NCI-H748 treated with DMSO at 0.1 percent for 48 hours (cell line): ENCODE measurements at places on chromosomes 16 and 17.

DNA sequence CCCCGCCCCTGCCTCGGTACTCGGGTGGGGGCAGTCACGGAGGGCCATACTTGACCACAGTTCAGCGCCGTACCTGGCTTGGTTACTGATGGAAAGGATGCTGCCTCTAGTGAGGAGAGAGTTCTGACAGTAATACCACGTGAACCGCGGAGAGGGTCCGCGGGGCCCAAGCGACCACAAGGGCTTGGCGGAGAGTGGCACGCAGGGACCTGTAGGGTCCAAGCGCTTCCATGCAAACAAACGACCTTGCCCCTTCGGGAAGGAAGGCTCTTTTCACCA lies 9.2 kb downstream of the KDM6B start:
- peak; percentile 57 for DNase-seq

- DNase-seq = no peak
Observed at GRCh38 chr16:15031586-15031985, 24.3 kb downstream of the NTAN1 start.

DNA sequence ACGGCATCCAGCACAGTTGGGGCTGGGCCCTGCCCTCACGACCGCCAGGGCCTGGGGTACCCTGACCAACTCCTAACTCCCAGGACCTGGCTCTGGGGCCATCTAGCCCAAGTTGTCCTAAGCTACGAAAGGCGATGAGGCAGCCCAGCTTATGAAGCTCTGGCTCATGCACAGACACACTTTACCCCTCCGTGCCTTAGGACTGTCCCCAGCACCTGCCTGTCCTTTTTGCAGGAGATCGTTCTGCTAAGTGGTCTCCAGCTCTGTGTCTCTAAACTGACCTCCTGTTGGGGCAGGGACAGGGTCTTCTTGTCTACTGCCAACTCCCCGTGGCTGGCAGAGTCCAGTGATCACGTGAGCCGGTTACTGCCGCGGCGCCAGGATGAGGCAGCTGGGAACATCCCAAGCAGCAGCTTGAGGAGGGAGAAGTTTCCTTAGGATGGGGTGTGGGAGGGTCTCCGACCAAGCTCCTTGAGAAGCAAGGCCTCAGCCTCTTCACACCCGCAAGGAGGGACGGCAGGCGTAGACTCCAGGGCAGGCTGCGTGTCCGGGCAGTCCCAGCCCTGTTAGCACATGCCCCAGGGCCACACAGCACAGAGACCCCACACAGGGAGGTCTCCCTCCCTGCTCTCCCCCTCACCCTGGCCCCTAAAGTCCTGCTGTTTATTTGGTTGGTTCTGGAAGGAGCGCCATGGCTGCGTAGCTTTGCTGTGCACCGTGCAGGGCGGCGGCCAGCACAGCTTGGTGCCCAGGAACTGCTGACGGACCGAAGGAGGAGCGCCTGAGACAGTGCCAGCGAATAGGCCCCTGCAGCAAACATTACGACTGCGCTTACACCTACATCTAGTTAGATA lies 16.4 kb upstream of the METRNL start:
- no peak for DNase-seq

DNA sequence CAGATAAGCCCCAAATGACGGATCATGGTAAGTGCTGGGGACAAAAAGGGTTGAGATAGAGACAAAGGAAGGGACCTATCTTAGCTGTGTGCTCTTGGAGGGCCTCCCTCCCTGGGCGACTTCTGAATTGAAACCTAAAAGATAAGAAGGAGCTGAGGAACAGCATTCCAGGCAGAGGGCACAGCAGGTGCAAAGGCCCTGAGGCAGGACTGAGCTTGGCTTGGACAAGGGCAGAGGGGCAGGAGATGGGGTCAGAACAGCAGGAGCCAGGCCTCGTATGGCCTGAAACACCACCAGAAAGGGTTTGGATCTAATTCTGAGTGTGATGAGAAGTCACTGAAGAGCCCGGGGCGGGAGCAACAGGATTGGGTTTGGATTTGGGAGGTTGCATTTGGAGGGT lies 75.4 kb downstream of the RTN4RL1 start:
- DNase-seq = no peak

DNA sequence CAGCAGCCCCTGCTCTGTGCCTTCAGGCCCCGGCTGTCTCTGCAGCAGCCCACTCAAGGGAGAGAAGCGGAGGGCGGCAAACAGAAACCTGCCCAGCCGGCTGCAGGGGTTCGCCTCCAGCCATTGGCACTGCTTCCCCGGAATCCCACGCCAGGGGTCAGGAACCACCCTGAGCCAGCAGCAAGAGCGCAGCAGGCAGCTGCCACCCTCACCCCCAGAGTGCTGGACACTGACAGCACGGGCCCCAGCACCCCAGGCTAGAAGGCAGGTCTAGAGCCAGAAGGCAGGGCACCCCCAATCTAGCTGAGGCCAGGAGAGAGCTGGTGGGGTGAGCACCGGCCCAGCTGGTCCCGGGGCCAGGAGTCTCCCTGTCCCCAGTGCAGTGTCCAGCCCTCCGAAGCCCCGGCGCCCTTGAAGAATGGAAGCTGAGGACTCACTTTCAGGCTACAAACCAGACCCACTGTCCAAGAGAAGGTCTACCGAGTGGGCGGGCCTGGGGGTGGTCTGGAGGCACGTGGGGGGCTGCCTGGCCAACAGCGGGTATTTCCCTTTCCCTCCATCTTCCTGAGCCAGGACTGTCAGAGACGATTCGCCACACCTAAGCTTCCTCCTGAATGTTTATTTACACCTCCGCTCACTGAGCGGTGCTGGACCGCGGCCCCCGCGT lies 8.4 kb downstream of the UBALD2 start:
- DNase-seq = no peak

GRCh38 chr16:8564934-8565345 lies 25.4 kb downstream of the TMEM114 start:
- no peak for DNase-seq

DNA sequence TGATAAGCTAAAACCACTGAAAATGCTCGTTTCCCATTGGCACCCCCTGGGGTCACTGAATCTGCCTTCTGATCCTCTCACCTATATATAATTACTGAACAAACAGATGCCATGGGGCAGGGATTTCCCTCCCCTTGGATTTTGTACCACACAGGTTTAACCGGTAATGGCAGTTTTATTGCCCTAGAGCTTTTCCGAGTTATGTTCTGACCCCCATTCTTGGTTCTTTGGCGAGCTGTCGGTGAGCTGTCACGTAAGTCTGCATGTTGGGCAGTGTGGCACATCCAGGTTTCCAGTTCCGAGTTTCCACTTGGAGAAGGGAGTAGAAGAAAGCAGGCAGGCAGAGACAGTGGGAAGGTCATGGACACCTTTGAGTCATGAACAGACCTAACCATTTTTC lies 7.1 kb downstream of the TMEM97 start:
- DNase-seq = no peak

GRCh38 chr16:11870399-11870798 lies 19.1 kb upstream of the RSL1D1 start:
- DNase-seq = no peak

- DNase-seq = no peak
Observed at GRCh38 chr16:69903865-69904415, 47.2 kb upstream of the CLEC18A start.

- DNase-seq = no peak
Observed at GRCh38 chr16:79419148-79419547, 181.4 kb downstream of the MAF start.

- DNase-seq = no peak
Observed at GRCh38 chr17:2803386-2803785, 7.1 kb downstream of the RAP1GAP2 start.
